ENCODE measurements at places on chromosomes 2 and 18. TPM values are rescaled to one million over a fixed set of nuclear protein-coding genes. Genes with fewer than 3 reads are reported as not detected.

DNA sequence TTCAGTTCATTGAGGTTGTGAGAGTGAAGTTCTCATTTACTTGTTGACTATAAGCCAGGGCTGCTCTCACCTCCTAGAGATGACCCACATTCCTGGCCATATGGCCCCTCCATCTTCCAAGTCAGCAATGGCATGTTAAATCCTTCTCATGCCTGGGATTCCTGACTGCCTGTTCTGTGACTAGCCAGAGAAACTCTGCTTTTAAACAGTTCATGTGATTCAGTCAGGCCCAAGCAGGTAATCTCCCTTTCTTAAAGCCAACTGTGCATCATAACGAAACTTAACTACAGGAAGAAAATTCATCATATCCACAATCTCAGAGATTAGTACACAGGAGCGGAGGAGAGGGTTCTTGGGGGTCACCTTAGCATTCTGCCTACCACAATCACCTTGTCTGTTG lies 11.5 kb downstream of the DPP4 start:
- H3K27ac ChIP-seq, result no peak overlapping the region
- no peaks in the 10 kb centered on the region for H3K4me1 ChIP-seq
- H3K4me3 ChIP-seq, result no peak overlapping the region
- peak; percentile 77 for DNase-seq

DNA sequence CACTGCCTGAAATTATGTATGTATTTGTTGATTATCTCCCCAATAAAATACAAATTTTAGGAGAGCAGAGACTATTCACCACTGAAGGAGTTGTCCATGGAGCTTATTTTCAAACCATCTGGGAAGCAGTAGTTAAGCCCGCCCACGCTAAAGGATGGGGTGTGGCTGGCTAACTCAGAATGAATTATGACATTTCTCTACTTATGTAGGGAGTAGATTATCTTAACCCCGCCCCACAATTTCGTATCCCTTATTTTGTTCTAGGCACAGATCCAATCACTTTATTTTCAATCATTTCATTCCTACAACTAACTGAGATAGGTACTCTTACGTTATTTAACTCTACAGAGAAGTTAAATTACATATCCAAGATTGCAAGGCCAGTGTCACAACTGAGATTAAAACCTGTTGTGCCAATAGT lies 1.4 kb upstream of the LAPTM4A start:
- no peaks in the 10 kb centered on the region for H3K27me3 ChIP-seq
- H3K36me3 ChIP-seq, result no peaks in the 10 kb centered on the region
- DNase-seq, result no peak
- peak overlapping the region; percentile 95 for H3K27ac ChIP-seq

DNA sequence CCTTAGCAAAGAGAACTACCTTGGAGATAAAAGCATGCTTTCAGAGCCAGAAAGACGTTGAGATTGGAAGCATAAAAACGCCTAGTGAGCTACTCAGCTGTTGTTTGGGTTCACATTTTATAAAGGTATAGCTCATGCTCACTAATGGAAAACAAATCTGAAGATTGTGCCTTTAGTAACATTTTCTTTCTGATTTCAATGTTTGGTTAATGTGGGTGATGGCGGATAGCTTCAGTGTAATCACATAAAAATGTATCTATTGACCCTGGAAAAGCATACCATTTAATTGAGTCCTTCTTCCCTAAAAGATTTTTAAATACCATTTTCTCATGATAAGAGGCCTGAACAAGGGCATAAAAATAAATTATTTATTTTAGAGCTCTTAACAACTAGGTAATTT lies 73.4 kb downstream of the DTNA start:
- peaks cover 7% of the 10 kb centered on the region for H3K4me1 ChIP-seq
- H3K27ac ChIP-seq, result no peak overlapping the region
- DNase-seq, result no peak
- no peaks in the 10 kb centered on the region for H3K27me3 ChIP-seq
- H3K4me3 ChIP-seq, result no peak overlapping the region
- no peaks in the 10 kb centered on the region for H3K36me3 ChIP-seq

GRCh38 chr2:175393851-175394250 lies 212.3 kb upstream of the ATP5MC3 start:
- H3K4me1 ChIP-seq, result no peaks in the 10 kb centered on the region
- no peak overlapping the region for H3K27ac ChIP-seq
- DNase-seq, result no peak
- no peaks in the 10 kb centered on the region for H3K27me3 ChIP-seq
- no peak overlapping the region for H3K4me3 ChIP-seq
- H3K36me3 ChIP-seq, result no peaks in the 10 kb centered on the region

DNA sequence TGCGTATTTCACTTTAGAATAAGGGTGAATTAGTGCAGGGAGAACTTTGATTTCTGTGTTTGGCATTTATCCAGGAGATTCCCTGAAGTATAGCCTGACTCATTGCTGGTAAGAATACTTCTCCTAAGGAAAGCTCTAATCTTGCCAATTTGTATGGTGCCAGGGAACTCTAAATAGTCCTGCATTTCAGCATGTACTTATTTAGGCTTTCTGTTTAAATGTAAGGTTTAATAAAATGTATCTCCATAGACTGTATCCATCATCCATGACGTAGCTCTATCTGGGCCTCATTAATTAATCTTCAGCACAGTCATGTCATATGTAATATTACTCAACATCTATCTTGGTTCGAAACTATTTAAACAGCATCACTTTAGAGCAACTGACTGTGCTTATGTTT lies 127.7 kb downstream of the DOK6 start:
- H3K27me3 ChIP-seq, result no peaks in the 10 kb centered on the region
- H3K4me1 ChIP-seq, result no peaks in the 10 kb centered on the region
- H3K4me3 ChIP-seq, result no peak overlapping the region

DNA sequence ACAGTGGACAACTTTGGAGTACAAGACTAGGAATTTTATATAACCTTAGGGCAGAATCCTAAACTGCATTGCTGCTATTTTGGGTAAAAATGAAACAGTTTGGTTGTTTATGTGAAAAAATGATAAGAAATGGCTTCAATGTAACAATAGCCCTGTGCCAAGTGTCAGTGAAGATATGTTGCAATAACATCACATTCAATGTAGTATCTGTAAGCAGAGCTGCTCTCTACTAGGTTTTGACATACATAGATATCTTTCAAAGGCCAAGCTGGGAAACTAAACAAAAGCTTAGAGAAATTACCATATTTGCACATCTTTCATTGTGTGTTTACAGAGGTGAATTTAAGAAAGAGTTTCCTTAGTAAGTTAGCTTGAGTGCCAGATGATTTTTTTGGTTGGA lies 135.0 kb upstream of the DOK6 start:
- no peak overlapping the region for H3K4me3 ChIP-seq
- no peak overlapping the region for H3K27ac ChIP-seq
- no peaks in the 10 kb centered on the region for H3K36me3 ChIP-seq
- H3K4me1 ChIP-seq, result no peaks in the 10 kb centered on the region
- no peak for DNase-seq
- no peaks in the 10 kb centered on the region for H3K27me3 ChIP-seq

Gene ABHD3
- 5.1 TPM for total RNA-seq

Gene FAHD2B
- 16.2 TPM for total RNA-seq

GRCh38 chr18:40058811-40059570 lies 1896.0 kb upstream of the PIK3C3 start:
- H3K36me3 ChIP-seq, result no peaks in the 10 kb centered on the region
- no peak overlapping the region for H3K4me3 ChIP-seq
- H3K27ac ChIP-seq, result no peak overlapping the region
- H3K27me3 ChIP-seq, result no peaks in the 10 kb centered on the region
- no peak for DNase-seq

Gene ZCCHC2
- total RNA-seq, result 18.9 TPM

DNA sequence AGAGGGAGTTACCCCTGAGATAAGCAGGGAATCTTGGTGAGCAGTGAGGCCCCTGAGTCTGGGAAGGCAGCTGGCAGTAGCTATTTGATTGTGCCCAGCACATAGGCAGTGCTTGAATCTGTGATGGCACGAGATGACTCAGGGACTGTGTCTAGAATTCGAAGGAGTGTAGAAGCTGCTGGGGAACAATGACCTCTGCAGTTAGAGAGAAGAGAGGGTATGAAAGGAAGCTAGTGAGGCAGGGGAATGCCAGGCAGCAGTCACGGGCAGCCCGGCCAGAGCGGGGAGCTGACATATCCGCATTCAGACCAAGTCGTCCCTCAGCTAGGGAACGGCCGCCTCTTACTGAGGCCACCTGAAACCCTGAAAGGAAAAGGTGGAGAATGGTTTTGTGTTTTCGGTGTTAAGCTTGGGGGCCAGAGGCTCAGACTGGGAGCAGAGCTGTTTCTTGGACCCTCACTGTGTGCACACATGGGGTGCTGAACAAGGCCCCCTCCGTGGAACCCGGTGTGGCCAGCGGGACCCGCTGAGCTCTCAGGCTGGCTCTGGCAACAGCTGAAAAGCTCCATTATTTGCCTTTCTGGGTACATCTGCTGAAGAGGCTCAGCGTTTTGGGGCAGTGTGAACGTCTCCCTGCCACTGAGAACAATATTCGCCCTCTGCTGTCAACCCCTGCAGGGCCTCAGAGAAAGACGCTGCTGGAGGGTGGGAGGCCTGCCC lies 32.9 kb downstream of the ARHGEF4 start:
- peaks cover 9% of the 10 kb centered on the region for H3K4me1 ChIP-seq
- no peak overlapping the region for H3K4me3 ChIP-seq
- DNase-seq, result no peak
- no peaks in the 10 kb centered on the region for H3K36me3 ChIP-seq
- H3K27ac ChIP-seq, result no peak overlapping the region

GRCh38 chr2:191311627-191312026 lies 66.4 kb downstream of the MYO1B start:
- H3K27ac ChIP-seq, result no peak overlapping the region
- H3K4me1 ChIP-seq, result no peaks in the 10 kb centered on the region
- H3K27me3 ChIP-seq, result no peaks in the 10 kb centered on the region
- H3K36me3 ChIP-seq, result no peaks in the 10 kb centered on the region
- H3K4me3 ChIP-seq, result no peak overlapping the region
